ENCODE measurements at places on chromosomes 2 and 18. TPM values are rescaled to one million over a fixed set of nuclear protein-coding genes. Genes with fewer than 3 reads are reported as not detected.

The CDH2 gene
- 1.1 TPM for total RNA-seq

The IL1RL1 gene
- 1.1 TPM for total RNA-seq

GRCh38 chr18:2301316-2301715 lies 270.0 kb downstream of the METTL4 start:
- no peak for DNase-seq

- DNase-seq, result no peak
These were observed 48.1 kb downstream of the EMILIN2 start for GRCh38 chr18:2894841-2895370.

The ALLC gene
- total RNA-seq, result not detected

GRCh38 chr2:69310111-69311023 lies 76.7 kb downstream of the GFPT1 start:
- no peak for DNase-seq

The PDE1A gene
- 2.3 TPM for total RNA-seq

The MALL gene
- total RNA-seq, result 20.8 TPM

Measured in suprapubic skin (tissue), 4 donors.